ENCODE measurements at places on chromosomes 6 and 20.

- DNase-seq, result no peak
Observed at GRCh38 chr20:32664678-32665159, 9.0 kb downstream of the C20orf203 start.

GRCh38 chr6:127776320-127776719, 124.5 kb downstream of the THEMIS start:
- DNase-seq, result no peak

- no peak for DNase-seq
Observed at GRCh38 chr6:43016943-43017334, 2.9 kb downstream of the KLHDC3 start.

DNA sequence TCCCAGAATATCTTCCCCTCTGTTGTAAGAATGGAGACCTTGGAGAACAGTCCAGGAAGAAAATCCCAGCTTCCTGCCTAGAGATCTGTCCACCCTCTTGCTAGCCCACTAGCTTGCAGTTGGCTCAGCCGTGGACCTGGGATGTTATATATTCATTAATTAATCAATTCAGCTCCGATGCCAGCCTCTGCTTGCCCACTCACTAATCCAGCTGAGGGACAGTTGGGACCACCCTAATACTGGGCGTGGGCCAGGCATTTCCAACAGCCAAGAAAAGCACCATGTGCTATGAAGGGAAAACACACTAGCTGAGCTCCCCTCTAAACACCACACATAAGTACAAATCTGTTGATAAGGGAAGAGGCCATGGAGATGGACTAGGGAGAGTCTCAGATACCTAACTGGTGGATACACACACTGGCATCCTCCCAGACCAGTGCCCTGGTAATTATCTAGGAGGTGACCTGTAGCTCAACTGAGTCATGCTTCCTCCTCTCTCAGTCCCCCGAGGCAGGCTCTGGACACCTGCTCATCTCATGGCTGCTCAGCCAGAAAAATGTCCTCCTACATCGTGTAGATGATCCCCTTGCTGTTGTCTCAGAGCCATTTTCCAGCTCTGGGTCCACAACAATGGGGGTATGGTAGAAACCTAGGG, 78.9 kb downstream of the ANKRD60 start:
- no peak for DNase-seq

DNA sequence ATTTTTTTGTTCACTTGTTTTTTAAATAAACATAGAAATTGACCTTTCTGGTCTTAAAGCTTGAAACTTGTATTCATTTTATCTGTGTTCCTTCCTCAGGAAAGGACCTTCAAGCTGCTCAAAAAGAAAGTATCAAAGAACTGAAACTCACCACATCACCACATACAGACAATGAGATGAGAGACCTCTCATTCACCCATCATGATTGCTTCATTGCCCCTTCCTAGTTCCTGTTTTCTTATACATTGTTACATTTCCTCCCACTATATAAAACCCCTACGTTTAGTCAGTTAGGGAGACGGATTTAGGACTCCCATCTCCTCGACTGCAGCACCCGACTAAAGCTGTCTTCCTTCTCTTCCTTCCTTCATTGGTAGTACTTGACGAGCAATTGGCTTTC, 180.5 kb upstream of the OPRM1 start:
- DNase-seq, result no peak

DNA sequence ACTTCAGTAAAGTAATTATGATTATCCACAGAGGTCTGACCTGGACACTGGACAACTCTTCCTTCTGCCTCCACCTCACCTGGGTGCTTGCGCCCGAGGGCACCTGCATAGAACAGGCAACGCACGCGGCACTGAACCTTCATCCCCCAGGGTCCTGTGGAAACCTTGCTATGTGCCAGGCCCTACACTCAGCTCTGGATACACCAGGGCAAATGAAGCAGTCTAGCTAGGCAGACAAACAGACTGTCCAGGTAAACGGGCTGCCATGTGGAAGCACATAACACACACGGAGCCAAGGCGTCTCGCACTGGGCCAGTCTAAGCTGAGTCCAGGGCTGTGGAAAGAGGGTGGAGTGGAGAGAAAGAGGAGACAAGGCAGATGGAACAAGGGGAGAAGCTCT, 109.3 kb upstream of the AFDN start:
- DNase-seq, result no peak

DNA sequence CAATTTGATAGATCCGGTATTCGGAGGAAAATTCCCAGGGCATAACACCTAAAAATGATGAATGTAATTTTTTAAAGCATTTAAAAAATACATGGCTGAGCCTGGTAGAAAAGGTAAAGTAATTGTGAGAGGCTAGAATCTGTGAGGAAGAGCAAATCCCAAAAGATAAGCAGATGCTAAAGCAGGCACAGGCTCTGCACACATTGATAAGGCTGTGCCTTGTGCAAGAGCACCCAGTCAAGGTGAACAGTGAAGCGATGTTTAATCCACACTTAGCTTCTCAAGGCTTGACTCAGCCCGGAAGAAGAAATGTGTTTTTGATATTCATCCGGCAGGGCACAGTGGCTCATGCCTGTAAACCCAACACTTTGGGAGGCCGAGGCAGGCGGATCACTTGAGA, 5.1 kb upstream of the EPB41L2 start:
- DNase-seq, result no peak

DNA sequence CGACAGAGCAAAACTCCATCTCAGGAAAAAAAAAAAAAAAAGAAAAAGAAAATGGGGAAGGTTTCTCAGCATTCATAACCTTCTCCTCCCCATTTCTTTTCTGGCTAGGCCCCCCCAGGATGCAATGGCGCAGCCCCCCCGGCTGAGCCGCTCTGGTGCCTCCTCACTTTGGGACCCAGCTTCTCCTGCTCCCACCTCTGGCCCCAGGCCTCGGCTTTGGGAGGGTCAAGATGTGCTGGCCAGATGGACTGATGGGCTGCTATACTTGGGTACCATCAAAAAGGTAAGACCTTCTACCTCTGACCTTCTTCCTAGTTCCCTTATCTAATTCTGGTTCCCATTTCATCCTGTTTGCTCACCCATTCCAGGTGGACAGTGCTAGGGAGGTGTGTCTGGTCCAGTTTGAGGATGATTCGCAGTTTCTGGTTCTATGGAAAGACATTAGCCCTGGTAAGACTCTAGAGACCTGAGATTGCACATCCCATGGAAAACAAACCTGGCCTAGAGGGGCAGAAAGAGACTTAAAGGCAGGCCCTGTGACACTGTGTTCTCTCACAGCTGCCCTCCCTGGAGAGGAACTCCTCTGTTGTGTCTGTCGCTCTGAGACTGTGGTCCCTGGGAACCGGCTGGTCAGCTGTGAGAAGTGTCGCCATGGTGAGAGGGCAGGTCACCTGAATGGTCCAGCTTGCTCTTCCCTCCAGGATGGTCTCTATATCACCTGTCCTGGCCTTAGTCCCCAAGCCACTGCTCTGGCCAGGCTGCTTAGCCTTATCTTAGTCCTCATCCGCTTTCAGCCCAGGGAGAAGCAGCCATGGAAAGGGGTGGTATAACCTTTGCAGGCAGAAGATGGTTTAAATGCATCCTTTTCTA, 1.6 kb downstream of the PHF1 start:
- DNase-seq, result no peak

DNA sequence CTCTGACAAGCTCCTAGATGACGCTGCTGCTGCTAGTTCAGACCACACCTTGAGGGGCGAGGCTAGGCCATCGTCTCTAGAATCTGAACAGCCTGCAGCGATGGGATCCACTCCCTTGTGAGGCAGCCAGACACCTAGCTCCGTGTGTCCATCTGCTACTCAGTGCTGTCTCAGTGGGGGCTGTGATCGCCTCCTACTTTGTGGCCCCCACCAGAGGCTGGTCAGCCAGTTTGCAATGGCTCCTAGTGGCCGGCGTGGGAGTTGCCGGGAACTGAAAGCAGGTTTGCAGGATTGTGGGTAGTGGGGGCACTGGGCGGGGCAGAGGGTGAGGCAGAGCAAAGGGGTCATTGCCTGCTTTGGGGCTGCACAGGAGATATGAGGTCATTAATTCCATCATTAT, 2.8 kb downstream of the CCN5 start:
- no peak for DNase-seq

- DNase-seq, result no peak
Observed at GRCh38 chr20:53995949-53996348, 74.4 kb downstream of the BCAS1 start.

DNA sequence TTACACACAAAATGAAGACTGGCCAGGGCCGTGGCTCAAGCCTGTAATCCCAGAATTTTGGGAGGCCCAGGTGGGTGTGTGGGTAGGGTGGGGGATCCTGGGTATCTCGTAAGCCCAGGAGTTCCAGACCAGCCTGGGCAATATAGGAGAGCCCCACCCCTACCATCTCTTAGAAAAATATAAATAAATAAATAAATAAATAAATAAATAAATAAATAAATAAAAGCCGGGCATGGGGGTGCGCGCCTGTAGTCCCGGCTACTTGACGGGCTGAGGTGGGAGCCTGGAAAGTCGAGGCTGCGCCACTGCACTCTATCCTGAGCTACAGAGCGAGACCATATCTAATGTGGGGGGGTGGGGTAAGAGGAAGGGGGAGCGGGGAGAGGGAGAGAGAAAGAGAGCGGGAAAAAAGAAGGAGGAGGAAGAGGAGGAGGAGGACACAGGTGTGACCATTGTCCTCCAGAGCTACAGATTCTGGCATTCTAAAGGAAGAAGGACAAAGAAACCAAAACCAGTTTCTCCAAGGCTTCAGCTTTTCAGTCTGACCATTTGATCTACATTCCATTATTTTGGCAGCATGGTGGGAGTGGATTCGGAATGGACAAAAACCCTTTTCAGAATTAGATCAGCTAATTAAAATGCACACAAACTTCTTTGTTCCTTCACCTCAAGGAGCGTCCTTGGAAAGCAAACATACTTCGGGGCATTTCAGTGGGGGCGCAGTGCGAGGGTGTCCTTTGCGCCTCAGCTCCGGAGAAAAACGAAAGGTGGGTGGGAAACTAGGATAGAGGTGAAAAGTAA, 577 bp upstream of the C6orf141 start:
- DNase-seq, result no peak

GRCh38 chr6:137893726-137894125, 26.7 kb downstream of the TNFAIP3 start:
- DNase-seq, result no peak

GRCh38 chr20:33124994-33125393, 43.0 kb upstream of the BPIFA2 start:
- no peak for DNase-seq

- peak; percentile 12 for DNase-seq
Observed at GRCh38 chr6:154617175-154617574, 106.7 kb upstream of the CNKSR3 start.

DNA sequence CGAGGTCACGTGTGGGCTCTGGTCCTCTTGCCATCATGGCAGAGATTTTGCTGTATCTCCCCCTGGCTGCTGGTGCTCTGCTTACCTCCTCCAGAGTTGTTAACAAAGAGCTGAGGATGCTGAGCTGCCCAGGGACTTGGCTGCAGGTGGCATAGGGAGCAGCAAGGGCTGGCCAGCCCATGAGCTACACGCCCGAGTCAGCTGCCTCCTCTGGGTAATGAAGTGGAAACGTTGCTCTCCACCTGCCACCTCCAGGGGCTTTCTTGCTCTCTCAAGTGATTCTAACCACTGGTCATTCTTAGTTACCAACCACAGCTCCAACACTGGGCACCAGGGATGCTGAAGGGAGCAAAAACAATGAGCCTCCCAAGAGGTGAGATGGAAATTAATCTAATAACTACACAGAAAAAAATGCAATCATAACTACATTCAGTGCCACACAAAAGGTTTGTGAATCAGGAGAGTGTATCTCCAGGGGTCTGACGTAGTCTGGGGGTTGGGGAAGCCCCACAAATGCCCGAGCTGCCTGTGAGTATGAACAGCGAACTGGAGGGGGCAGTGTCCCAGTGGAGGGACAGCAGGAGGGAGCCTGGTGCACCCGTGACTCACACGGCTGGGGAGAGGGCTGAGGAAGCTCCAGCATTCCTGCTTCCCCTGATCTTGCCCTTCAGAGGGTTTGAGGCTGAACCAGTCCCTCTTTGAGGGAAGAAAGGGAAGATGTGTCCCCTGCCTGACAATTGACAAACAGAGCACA, 78.7 kb downstream of the CDH26 start:
- DNase-seq, result peak; percentile 33

DNA sequence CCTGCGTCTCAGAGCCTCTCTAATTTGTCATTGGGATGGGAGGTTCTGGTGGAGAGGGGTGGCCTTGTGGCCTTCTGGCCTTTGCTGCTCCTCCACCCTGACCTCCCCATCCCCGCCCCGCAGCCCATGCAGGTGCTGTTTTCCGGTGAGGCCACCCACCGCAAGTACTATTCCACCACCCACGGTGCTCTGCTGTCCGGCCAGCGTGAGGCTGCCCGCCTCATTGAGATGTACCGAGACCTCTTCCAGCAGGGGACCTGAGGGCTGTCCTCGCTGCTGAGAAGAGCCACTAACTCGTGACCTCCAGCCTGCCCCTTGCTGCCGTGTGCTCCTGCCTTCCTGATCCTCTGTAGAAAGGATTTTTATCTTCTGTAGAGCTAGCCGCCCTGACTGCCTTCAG, 171.8 kb upstream of the RNF24 start:
- DNase-seq, result no peak

DNA sequence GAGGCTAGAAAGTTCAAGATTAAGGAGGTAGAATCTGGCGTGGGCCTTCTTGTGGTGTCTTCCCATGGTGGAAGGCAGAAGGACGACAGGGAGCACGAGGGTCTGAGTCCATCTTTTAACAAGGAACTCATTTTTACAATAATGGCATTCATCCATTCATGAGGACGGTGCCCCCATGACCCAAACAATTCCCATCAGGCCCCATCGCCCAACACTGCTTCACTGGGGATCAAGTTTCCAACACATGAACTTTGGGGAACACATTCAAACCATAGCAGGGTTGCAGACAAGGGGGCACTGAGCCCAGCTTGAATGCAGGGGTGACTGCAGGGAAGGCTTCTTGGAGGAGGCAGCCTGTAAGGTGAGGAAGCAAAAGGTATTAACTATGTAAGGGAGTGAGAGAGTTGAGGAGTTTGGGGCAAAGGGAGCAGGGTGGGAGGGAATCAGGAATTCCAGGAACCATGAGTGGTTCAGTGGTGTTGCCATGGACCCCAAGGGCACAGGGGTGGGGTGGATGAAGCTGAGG, 5.5 kb downstream of the RAB44 start:
- DNase-seq, result no peak

- peak; percentile 12 for DNase-seq
Observed at GRCh38 chr6:137804637-137805036, 62.4 kb upstream of the TNFAIP3 start.

DNA sequence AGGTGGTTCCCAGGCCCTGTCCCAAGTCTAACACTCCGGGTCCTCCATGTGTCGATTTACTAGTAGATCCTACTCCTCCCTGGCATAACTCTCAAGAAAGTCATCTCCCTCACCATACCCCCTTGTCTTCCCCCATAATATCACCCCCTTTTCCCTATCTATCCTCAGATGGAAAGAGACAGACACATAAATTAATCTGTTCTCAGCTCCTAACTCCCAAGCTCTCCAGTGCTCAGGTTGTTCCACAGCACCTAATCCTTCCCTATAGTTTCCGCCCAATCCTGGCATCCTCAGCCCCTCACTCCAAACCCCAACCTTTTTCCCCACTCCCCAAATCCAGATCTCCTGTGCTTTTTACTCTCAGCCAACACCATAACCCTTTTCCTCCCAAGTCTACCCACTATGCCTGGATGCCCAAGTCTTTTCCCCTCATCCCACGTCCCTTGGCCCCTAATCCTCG, 808 bp downstream of the ILRUN start:
- no peak for DNase-seq

- DNase-seq, result peak; percentile 22
Observed at GRCh38 chr6:157106487-157106886, 216.8 kb downstream of the TMEM242 start.

- no peak for DNase-seq
Observed at GRCh38 chr6:170223718-170224693, 66.9 kb downstream of the DLL1 start.
